ENCODE measurements at places on chromosomes 3 and 15.

DNA sequence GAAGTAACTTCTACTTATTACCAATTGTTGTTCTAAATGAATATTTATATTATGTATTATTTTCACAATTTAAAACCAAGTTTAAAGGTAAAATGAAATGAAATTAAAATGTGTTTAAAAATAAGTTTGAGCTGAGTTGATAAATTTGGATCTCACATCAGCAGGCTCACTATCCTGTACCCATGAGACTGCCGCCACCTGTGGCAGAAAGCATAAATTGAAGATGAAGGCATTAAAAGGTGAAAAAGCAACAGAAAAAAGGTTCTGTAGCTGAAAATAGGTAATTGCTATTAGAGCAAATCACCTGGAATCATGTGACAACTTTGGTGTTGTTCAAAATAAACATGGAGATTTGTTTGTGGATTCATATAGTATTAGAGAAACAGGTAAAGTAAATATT is 133.0 kb upstream of the CADM2 start:
- DNase-seq = no peak

- DNase-seq = no peak
Measured at GRCh38 chr3:194304186-194304917, 46.8 kb downstream of the CPN2 start.

- DNase-seq = no peak
Measured at GRCh38 chr3:66280304-66280703, 59.5 kb downstream of the SLC25A26 start.

DNA sequence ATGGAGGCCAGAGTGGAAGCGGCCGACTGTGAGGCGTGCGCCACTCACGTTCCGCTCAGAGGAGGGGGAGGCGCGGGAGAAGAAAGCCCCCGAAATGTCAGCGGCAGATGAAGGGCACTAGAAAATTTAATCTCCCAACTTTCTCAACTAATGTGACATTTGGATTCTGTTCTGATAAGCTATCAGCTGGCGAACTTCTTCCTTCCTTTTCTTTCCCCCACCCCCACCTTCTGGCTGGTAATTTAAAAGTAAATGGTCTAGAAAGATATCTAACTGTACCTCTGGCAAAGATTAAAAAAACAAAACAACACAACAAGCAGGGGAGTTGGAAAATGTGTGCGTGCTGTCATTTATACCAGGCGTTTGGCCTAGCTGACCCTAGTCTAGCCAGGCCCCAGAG is 26.4 kb upstream of the TMEM115 start:
- DNase-seq = no peak

DNA sequence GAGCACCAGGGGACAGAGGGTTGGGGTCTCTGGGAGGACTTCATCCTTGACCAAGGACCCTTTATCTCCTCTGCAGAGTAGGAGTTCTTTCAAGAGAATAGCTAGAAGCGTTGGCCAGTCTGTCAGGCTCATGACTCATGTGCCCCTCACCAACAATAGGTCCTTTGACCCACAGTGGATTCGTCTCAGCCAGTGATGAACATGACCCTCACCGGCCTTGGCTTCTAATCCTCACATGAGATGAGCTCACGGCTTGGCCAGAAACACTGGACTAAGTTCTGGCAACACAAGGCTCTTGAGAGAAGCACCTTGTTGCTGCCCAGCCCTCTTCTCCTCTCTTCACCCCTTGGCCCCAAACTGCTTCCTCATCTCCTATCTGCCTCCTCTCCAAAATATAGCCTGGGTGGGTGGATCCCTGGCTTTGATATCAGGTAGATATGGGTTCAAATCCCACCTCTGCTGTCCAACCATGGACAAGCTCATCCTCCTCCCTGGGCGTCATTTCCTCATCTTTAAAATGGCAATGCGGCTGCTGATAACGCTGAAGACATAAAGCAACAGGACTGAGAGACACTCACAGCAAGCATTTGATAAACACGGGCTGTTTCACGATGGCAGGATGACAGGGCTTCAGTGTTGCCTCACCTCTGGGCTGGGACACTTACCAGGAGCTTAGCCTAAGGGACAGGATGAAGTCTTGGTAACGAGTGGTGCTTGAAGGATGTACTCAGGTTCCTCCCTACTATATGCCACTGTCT is 446.7 kb upstream of the PROK2 start:
- no peak for DNase-seq

GRCh38 chr3:31945738-31946052 is 35.4 kb downstream of the OSBPL10 start:
- no peak for DNase-seq

GRCh38 chr15:64667736-64668161 is 107.6 kb downstream of the RBPMS2 start:
- DNase-seq = no peak
